ENCODE measurements at places on chromosomes 11 and 22.

DNA sequence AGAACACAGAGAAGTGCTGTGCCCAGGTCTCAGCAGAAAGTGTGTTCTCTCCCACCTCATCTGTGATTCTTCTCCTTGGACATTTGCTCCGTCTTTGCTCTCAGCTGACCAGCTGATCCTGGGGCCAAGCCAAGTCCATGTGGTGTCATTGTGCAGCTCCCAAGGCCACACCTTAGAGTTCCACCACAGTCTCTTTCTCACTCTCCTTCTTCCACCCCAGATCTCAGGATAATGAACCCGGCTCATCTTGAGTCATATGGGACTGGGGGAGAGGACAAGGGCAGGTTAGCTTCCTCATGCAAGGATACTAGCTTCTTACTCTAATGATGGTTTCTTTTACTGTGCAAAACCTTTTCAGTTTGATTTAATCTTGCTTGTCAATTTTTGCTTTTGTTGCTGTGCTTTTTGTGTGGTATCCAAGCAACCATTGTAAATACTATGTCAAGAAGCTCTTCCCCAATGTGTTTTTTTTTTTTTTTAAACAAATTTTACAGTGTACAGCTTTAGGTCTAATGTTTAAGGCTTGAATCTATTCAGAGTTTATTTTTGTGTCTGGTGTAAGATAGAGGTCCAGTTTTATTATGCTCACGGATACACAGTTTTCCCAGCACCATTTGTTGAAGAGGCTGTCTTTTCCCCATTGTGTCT is 75.0 kb upstream of the OR4B1 start:
- no peak for DNase-seq

DNA sequence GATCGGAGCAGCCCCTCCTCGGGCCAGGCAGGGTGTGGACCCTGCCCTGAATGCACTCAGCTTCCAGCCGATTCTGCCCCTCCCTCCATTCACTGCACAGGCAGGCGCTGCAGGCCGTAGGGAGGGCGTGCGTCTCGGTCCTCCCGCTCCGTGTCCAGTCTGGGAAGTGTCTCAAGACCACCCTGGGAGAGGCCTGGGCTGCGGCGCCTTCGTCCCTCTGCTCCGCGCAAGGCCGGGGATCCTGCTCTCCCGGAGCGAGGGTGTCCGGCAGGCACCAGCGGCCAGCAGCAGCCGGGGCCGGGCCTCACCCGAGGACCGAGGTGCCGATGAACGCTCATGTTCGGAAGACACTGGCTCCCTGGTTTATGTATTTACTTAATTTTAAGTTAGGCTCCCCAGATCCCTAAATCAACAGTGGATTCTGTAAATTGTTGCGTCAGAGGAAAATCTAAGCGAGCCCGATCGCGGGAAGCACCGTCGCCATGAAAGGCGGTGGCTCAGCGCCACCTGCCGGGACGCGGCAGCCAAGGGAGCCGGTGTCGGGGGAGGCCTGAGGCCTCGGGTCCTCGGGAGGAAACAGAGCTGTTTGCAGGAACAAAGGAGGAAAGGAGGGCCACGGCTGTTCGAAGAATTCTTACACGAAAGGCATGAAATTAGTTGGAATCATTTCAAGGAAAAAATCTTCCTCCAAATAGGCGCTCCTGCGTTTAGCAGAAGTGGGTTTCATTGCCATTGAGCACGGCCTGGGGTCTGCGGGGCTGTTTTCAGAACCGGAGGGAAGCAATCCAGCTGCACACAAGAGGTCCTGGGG is 195.3 kb downstream of the BRD1 start:
- DNase-seq = peak; percentile 70

DNA sequence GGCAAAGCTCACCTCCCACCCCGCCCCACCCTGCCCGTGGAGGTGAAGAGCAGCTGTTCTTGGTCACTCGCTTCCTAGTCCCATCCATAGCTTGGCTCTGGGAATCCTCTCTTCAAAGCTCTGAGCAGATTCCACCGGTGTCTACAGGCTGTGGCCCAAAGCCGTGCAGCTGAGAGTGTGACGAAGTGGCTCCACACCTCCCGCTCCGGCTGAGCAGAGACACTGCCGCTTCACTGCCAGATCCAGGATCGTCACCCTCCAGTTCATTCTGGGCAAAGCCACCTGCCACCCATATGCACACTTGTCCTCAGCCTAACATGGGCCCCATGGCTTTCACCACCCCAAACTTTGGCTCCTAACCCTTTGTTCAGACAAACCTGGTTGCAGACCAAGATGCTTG is 532.9 kb upstream of the B3GAT1 start:
- DNase-seq = no peak

DNA sequence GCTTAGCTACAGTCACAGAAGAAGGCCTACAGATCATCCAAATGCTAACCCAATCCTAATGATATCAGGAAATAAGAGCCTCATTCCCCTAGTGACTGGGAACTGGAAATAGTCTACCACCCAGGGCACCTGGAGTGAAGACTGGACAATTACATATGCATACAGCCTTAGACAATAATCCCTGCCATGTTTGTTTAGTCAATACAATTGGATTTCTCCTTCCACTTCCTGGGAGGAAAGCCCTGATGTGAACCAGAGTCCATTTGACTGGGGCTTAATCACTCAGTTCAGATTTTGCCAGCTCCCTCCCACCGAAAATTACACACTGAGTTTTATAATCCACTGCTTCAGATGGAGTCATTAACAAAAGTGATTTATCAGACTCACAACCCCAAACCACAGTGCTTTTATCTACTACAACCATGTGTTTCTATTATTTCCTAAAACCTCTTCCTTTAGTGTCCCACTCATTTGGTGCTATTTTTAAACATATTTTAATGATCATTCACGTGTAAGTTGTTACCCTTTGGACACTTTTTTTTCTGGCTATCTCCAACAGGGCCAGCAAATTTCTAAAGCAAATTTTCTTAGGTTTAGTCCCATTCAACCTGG is 29.9 kb downstream of the CWF19L2 start:
- DNase-seq = no peak

- no peak for DNase-seq
Observed at GRCh38 chr11:92627615-92628256, 341.7 kb upstream of the MTNR1B start.

GRCh38 chr22:29032014-29032475 is 29.6 kb downstream of the C22orf31 start:
- no peak for DNase-seq

GRCh38 chr11:10998674-10999073 is 140.8 kb upstream of the ZBED5 start:
- no peak for DNase-seq

- DNase-seq = no peak
Observed at GRCh38 chr11:60378354-60378753, at the start of gene MS4A7. Gene MS4A7, plus strand, starts transcription at chr11:60378532. Its CDS starts 4,610 bp downstream, at chr11:60383142.

DNA sequence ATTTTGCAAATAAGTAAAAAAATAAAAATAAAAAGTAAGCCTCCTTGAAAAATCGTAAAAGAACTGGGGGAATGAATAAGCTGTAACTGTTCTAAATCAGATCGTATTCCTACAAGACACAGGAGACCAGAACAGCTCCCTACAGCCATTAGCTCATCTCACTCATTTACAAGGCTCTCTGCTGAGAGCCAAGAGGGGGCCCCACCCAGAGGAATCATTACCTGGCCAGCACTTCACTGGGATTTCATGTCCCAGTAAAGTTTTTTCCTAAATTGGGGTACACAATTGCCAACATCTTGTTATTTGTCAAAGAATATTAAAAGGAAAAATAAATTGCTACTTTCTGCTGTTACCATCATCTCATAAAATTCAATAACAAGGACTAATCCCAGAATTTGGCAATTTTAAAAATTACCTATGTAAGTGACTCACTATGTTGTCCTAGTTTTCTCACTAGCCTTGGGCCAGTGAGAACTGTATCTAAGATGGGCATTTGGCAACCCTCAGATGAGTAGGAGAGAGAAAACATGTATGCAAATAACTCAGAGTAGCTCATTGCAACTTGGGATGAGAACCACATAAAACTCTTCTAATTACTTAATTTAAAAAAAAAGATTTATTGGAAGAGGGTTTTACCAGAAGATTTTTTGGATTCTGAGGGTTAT is 18.4 kb upstream of the SMTN start:
- DNase-seq = no peak

Measured in NCI-H2171 (cell line).